WTC11 (cell line): ENCODE measurements at places on chromosomes 12 and 14.

GRCh38 chr14:40870252-40870651 is 736.4 kb upstream of the LRFN5 start:
- no peak for DNase-seq

DNA sequence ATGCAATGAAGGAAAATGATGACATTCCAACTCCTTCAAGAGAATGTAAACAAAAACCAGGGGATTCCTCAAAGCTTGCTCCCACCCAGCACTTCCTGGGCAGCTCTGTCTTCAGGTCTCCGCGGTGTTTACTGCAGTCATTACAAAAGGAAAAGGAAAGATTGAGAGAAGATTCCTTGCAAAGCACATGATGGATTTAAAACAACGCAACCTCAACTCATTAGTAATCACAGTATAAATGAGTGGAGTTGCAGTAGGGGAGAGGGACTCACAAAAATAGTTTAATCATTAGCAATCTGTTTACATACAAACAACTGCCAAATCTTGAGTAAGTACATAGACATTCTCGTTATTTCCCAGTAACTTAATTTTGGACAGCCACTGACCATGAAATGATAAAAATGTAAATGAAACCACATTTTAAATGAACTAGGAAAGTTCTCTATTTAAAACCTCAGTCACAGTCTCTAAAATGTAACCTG is 49.7 kb upstream of the OVCH1 start:
- no peak for DNase-seq

GRCh38 chr12:60872219-60872618 is 1276.4 kb downstream of the SLC16A7 start:
- DNase-seq: no peak

DNA sequence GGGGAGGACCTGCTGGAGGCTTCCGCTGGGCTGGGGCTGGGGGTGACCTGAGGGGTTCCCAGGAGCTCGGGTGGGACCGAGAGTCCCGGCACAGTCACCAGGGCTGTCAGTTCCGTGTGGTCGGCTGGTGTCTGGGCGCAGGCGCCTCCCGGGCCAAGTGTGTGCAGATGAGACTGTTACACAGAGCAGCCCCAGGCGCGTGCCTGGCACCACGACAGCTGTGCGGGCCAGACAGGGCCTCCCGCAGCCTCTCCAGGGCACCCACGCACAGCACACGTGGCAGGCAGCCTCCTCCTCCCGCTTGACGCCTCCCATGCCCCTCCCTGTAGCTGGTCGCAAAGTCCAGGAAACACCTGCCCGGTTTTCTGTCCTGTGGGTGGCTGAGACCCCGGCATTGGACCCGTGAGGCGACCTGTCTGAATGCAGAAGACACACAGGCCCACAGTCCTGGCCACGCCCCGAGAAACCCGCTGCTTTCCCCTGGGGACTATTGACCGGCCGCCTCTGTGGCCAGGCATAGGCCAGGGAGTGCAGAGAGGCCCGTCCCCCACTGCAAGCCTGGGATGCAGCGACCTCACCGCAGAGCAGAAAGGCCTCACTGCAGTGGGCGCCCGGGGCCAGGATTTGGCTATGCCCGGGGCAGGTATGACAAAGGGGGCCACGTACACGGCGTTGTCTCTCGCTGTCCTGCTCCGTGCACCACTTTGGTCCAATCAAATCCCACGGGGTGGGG is 12.1 kb upstream of the GALNT9 start:
- DNase-seq: no peak

DNA sequence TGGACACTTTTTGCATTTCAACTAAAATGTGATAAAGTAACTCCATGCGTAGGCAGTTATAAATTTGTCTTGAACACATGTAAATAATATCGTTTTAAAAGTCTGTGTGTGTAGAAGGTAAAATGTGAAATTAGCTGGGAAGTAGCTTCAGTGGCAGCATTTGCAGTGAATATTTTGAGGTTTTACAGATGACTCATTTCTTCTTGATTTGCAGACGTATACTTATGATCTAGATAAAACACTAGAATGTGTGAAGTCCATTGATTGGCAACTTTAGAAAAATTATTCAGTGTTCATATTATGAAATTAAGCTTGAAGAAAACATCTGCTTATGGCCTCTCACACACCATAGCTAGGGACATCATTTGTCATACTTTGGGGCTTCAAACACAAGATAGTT is 788.6 kb upstream of the NOVA1 start:
- DNase-seq: no peak

DNA sequence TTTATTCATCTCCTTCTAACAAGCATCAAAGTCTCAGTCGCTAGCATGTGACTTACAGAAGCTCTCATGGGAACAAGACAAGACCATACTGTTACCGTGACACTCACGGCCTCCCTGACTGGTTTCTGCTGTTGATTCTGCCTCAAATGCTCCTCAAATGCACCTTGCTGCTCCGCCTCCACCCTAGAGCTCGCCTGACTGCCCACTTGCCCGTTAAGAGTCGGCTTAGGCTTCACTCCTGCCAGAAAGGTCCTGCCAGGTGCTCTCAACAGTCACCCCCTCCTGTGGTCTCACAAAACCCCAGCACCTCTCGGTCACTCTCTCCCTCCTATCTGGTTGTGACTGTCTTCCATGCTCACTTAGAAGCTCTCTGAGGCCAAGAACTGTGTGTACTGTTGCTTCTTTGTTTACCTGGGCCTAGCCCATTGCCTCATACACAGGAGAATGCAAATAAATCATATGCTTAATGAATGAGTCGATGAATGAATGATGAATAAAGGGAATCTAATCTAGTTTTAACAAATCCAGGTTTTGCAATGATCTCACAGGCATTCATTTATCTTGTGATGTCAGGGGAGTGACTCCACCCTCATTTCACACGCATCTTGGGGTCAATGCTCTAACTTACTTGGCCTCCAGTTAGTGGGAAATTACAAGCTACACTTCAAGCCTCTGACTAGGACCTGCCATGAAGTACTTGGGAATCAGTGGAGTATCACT is 41.3 kb downstream of the SSH1 start:
- DNase-seq: no peak
